ENCODE measurements at places on chromosomes 6 and 20.
A peak's percentile ranks its signal among the peaks of the same experiment; 100 is the strongest.

GRCh38 chr6:98927534-98927933 lies 20.2 kb downstream of the FBXL4 start:
- no peak for DNase-seq

DNA sequence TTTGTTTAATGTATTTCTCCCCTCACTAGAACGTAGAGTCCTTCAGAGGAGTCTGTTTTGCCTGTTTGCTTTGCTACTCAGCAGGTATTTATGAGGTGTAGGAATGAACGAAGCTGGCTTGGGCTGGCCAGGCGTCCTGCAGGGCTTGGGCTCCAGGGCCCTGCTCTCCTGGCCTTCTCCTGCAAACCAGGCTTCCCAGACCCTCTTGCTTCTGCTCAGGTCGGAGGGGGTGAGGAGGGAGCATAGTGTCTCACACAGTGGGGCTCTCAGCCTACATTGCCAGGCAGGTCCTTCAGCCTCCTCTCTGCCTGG lies 24.6 kb upstream of the MLN start:
- DNase-seq: no peak

DNA sequence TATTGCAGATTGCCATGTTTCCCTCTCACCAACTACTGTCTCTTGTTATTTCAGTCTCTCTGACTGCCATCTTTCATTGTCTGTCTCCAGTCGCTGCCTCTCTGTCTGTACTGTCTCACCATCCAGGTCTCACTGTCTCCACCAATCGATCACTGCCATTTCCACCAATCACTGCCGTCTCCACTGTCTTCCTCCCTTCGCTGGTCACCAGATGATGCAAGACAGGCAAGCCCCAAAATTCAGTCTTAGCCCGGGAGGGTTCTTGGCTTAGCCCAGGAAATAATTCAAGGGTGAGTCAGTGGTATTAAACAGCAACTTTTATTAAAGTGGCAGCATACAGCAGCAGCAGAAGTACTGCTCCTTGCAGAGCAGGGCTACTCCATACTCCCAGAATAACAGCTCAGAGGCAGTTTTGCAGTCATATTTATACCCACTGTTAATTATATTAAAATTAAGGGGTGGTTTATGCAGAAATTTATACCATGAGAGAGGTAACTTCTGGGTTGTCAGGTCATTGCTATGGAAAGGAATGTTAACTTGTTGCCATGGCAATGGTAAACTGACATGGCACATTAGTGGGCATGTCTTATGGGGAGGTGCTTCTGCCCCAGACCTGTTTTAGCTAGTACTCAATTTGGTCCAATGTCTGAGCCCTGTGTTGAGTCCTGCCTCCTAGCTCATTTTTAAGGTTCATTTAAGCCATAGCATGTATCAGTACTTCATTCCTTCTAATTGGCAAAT lies 23.0 kb upstream of the ECHDC1 start:
- no peak for DNase-seq

DNA sequence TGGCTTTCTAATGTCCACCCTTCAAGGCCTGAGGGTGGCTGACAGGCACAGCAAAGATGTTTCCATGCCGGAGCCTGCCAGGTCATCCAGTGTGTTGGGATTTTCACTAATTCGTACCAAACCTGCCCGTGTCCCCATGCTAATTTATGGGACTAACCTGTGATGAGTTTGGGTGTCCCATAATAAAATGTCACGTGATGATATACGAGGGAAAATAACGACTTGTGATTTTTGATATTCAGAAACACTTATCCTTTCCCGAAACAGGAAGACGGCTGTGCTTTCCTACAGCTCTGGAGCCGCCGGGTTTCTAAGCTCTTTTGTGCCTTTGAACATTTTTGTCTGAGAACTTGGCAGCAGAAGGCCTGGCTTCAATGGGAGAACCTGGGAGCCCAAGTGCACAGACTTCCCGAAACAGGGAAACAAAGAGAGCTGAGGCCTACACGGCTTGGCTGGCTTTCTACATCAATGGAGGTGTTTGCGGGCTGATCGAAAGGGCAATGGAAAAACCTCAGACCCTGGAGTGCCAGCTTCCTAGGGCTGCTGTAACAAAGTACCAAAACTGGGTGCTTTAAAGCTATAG lies 171.9 kb upstream of the JARID2 start:
- no peak for DNase-seq

GRCh38 chr6:39903656-39904055 lies 30.6 kb downstream of the MOCS1 start:
- no peak for DNase-seq

GRCh38 chr6:69887714-69888345 lies 21.5 kb downstream of the COL19A1 start:
- no peak for DNase-seq

GRCh38 chr20:31569163-31570020 lies 35.7 kb upstream of the ID1 start:
- DNase-seq: peak; percentile 91

- DNase-seq: no peak
Measured at GRCh38 chr20:4052139-4052480, 36.8 kb upstream of the RNF24 start.

DNA sequence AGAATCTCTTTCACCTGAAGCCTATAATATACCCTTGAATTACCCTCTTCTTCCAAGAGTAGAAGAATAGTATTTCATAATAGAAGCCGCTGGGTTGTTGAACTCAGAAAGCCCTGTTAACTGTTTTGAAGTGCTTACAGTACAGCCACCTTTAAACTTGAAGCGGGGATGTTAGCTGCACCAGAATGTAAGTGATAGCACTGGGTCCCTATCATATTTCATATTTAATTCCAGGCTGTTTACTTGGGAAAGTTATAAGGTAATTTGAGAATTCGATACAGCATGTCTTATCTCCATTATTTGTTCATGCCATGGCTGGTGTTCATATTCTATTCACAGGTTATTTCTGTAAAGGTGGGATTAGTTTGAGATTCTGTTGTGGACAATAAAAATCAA lies 63.5 kb upstream of the VSTM2L start:
- no peak for DNase-seq

- DNase-seq: no peak
Measured at GRCh38 chr6:124055963-124056362, 252.3 kb downstream of the NKAIN2 start.

GRCh38 chr6:129936329-129937165 lies 75.4 kb upstream of the TMEM244 start:
- peak; percentile 50 for DNase-seq

DNA sequence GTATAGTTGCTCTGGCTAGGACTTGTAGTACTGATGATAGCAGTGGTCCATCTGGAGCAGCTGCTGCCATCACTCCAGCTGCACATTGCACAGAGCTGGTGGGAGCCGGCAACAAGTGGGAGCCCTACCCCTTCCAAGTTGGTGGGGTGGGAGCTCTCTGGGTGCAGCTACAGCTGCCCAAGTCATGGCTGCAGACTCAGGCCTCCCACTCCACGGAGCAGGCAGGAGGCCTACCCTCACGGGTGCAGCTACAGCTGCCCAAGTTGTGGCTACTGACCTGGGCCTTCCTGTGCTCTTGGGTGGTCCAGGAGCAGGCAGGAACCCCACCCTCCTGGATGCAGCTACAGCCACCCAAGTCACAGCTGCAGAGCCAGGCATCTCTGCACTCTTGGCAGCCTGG lies 32.1 kb upstream of the ASIP start:
- no peak for DNase-seq

GRCh38 chr6:54106727-54107126 lies 4.5 kb upstream of the MLIP start:
- no peak for DNase-seq

- DNase-seq: no peak
Measured at GRCh38 chr6:37024656-37025337, 19.3 kb downstream of the FGD2 start.

- no peak for DNase-seq
Measured at GRCh38 chr20:40753472-40753871, 64.4 kb upstream of the MAFB start.

DNA sequence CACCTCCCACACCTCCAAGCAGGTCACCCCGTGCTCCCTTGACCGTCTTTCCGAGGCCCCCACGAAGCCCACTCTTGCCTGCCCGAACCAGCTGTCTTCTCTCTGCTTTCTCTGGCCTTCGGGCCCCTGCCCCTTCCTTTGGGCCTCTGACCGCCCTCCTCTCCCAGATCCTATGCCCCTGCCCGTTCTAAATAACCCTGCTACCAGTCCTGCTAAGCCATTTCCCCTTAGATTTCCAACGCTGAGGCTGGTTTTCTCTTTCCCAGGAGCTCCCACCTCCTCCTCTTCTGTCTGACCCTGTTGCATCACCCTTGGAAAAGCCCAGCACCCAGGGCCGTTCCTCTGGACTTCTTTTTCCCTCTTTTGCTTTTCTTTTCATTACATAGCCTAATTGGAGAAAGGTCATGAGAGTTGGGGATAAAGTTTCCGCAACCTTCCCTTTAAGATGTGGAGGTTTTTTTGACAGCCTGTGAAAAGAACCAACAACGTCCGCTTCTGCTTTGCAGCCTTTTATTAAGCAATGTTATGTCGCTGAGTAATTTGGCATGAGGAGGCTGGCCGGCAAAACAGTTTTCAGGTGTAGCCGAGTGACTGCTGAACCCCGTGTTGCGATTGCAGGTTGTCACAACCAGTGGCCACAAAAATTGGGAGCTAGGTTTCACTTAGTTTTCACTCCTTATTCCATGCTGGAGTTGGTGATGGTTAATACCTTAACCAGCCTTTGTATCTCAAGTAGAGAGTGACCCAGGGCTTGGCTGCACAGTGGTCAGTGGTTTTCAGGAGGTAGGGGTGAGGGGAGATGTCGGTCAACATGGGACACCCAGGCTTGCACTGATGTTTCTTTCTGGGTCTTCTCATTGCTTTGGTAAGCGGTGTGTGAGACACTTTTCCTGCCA lies 970 bp downstream of the BLTP3A start:
- peak; percentile 34 for DNase-seq

GRCh38 chr6:101663100-101663499 lies 269.6 kb downstream of the GRIK2 start:
- DNase-seq: no peak

DNA sequence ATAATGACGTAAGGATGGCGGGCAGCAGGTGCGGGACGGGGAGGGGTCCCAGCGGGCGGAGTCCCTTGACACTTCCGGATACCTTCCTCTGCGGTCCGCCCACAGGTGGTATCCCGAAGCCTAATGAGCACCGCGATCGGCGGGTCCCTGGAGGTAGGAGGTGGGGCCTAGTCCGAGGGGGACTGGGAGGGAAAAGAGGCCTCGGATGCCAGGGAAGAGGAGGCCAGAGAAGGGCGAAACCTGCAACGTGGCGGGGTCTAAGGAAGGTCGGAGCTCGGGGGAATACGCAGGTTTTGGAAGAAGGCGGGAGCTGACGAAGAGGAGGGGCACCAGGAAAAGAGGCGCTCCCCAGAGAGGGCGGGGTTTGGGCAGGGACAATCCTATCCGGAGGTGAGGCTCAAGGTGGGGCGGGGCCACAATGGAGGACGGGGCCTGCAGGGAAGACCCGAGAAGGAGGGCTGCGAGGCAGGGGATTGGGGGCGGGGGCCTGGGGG lies 3.7 kb downstream of the PRSS16 start:
- DNase-seq: peak; percentile 72

DNA sequence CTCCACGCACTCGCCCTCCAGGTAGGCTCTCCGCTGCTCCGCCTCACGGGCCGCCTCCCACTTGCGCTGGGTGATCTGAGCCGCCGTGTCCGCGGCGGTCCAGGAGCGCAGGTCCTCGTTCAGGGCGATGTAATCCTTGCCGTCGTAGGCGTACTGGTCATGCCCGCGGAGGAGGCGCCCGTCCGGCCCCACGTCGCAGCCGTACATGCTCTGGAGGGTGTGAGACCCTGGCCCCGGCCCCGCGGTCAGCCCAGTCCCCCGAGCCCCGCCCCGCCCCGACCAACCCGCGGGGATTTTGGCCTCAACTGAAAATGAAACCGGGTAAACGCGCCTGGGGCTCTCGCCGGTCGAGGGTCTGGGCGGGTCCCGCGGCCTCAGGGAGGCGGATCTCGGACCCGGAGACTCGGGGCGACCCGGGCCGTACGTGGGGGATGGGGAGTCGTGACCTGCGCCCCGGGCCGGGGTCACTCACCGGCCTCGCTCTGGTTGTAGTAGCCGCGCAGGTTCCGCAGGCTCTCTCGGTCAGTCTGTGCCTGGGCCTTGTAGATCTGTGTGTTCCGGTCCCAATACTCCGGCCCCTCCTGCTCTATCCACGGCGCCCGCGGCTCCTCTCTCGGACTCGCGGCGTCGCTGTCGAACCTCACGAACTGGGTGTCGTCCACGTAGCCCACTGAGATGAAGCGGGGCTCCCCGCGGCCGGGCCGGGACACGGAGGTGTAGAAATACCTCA lies 598 bp downstream of the HLA-B start:
- DNase-seq: peak; percentile 30

- no peak for DNase-seq
Measured at GRCh38 chr6:161889324-161889723, 615.5 kb upstream of the AGPAT4 start.

GRCh38 chr20:42502591-42502990 lies 687.1 kb downstream of the PTPRT start:
- DNase-seq: no peak

- no peak for DNase-seq
Measured at GRCh38 chr20:33370291-33370690, 31.0 kb downstream of the CDK5RAP1 start.

GRCh38 chr6:159508931-159509330 lies 184.1 kb downstream of the SOD2 start:
- no peak for DNase-seq

DNA sequence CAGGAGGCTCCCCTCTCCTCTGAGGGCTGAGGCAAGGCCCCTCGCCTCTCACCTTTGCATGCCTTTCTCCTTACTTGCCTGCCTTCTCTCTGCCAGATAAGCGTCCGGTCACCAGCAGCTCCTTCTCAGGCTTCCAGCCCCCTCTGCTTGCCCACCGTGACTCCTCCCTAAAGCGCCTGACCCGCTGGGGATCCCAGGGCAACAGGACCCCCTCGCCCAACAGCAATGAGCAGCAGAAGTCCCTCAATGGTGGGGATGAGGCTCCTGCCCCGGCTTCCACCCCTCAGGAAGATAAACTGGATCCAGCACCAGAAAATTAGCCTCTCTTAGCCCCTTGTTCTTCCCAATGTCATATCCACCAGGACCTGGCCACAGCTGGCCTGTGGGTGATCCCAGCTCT lies 21.3 kb upstream of the PPARD start:
- no peak for DNase-seq

DNA sequence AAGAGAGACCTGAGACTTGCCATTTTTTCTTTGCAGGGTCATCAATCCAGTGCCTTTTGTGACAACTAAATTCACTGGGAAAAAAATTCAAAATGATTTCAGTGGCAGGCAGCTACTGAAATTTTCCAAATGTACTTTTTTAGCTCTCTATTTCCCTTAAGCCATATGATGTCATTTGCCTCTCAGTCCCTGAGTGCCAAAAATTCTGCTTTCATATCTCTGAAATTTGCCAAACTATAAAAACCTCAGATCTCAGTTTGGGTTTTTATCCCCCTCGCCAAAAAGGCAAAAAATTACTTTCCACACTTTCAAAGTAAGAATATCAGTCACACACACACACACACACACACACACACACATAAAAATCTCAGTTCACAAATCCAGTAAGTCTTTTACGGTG lies 651.3 kb upstream of the ARID1B start:
- no peak for DNase-seq

GRCh38 chr20:64200740-64201139 lies 36.5 kb downstream of the MYT1 start:
- no peak for DNase-seq

- no peak for DNase-seq
Measured at GRCh38 chr6:34917626-34918285, 28.7 kb downstream of the ANKS1A start.
